ENCODE measurements at places on chromosomes 7 and 10.

GRCh38 chr7:149637911-149638565, 135.3 kb downstream of the ZNF467 start:
- no peak for DNase-seq

- no peak for DNase-seq
Observed at GRCh38 chr7:24964191-24964590, 15.8 kb downstream of the OSBPL3 start.

DNA sequence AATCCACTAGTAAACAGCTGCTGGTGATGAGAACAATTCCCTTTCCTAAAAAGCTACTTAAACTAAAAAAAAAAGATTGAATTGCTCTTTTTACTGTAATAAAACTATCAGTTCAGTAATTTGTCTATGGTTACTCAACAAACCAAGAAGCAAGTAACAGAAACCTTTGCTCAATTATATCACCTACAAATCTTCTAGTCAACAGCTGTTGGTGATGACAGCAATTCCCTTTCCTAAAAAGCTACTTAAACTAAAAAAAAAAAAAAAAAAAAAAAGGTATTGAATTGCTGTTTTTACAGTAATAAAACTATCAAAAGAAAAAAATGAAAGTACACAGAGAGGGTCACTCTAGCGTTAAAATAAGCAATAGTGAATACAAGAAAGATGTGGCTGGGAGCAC, 158.1 kb downstream of the CTNNA3 start:
- DNase-seq: no peak

DNA sequence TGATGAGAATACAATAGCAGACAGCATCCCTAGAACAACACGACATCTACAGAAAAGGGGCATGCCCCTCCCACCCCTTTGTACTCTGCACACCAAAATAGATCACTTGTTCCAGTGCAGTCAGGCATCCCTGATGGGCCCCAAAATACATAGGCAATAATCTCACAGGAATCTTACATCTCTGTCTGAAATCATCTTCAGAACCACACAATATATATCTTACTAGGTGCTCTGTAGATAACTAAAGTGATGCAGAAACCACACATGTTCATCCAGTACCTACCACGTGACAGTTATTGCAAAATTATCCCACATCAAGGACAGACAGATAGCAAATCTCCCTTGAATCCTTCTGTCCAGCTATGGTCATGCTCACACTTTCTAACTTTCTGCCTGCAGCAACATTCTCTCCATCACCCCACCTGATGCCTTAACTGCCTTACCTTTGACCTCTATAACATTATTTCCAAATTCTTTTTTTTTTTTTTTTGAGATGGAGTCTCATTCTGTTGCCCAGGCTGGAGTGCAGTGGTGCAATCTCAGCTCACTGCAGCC, 30.7 kb downstream of the ST8SIA6 start:
- DNase-seq: no peak

DNA sequence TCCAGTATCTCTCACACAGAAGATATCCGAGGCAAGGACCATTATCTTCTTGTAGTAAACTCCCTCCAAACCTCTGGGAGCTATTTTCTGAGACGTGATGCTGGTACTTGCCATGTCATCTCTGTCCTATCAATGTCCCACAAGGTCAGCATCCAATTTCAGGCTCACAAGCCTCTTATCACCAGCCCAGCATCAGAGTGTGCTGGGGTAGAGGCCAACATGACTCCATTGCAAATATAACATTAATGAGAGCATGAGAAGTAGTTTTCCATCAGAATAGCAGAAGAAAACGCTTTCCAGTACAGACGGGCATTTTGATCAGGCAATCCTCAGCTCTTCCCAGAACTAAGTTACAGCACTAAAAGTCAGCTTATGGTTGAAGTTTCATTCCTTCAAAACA, 5.6 kb downstream of the MORN4 start:
- no peak for DNase-seq
